Activated CD4-positive, alpha-beta memory T cell treated with anti-CD3 and anti-CD28 coated beads for 36 hours (primary cell): ENCODE measurements at places on chromosomes 2 and 18. TPM values are rescaled to one million over a fixed set of nuclear protein-coding genes. Genes with fewer than 3 reads are reported as not detected.

GRCh38 chr2:239399921-239400595 is 762 bp downstream of the HDAC4 start:
- H3K4me1 ChIP-seq: peaks cover 35% of the 10 kb centered on the region
- no peaks in the 10 kb centered on the region for H3K27me3 ChIP-seq
- H3K4me3 ChIP-seq: peak overlapping the region; percentile 87
- peaks cover 5% of the 10 kb centered on the region for H3K36me3 ChIP-seq

DNA sequence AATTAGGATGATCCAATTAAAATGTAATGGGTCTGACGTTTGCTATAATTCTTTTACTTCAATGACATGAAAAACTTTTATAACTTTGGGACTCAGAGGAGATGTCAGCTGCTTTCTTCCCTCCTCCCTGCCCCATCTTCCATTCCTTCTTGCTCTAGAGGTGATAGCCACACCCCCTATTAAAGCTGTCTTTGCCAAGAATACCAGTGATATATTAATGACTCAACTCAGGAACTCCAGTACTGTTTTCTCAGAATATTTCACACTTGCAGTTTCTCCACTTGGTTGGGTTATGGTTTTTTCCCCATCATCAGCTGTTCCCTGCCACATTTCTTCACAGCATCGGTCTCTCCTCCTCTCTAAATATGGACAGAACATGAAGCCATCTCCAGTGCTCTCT is 184.0 kb downstream of the KCNE4 start:
- no peaks in the 10 kb centered on the region for H3K27me3 ChIP-seq
- DNase-seq: no peak
- H3K4me1 ChIP-seq: no peaks in the 10 kb centered on the region

The PLGLB2 gene
- 0.64 TPM for total RNA-seq

DNA sequence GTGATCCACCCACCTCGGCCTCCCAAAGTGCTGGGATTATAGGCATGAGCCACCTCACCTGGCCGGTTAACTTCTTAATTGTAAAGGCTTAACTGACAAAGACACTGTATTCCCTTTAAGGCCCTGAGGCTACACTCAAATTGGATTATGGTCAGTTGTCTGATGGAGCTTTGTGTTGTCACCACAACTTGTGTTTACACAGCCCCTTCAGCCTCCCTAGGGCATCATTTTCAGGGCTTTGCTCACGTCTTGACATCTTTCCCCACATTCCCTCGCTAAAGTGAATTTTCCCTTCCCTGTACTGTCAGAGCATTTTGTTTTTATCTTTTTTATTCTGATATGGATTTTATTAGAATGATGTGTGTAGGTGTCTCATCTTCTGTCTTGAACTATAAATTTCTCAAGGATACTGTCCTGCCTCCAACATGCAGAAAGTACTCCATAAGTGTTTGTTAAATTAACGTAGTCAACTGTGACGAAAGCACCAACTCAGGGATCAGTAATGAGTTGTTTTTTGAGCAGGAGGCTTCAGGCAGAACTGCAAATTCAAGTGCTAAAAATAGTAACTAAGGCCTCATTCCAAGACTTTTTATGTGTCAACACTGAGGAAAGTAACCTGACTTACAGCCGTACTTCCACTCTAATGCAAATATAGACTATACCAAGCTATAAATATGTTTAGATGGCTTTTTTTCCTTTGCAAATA is 77.1 kb upstream of the NARS1 start:
- H3K36me3 ChIP-seq: peaks cover 4% of the 10 kb centered on the region
- H3K27ac ChIP-seq: no peak overlapping the region
- no peak overlapping the region for H3K4me3 ChIP-seq
- DNase-seq: no peak
- H3K4me1 ChIP-seq: peaks cover 2% of the 10 kb centered on the region

DNA sequence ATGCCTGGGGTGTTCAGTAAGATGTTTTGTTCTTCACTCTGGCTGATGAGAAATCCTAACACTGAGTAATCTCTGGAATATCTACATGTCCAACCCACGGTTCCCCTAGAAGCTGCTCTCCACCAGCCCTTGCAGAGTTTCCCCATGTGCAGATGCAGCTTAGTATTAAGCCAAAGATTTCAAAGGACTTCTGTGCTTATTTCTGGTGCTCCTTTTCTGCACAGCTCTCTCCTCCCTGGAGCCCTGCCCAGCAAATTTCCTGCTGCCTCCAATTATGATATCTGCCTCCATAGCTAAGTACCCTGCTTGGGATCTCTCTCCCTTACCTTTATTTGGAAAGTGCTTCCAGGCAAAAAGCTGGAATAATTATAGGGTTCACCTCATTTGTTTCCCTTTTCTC is 949.3 kb downstream of the BCL11A start:
- no peak overlapping the region for H3K4me3 ChIP-seq
- no peaks in the 10 kb centered on the region for H3K27me3 ChIP-seq
- no peaks in the 10 kb centered on the region for H3K36me3 ChIP-seq
- H3K27ac ChIP-seq: no peak overlapping the region
- DNase-seq: no peak

The MARCHF7 gene
- 84.0 TPM for total RNA-seq

The INHA gene
- not detected for total RNA-seq

GRCh38 chr2:46574457-46575355 is 95.3 kb downstream of the TMEM247 start:
- no peak for DNase-seq
- H3K4me1 ChIP-seq: no peaks in the 10 kb centered on the region
- no peaks in the 10 kb centered on the region for H3K27me3 ChIP-seq
- no peak overlapping the region for H3K27ac ChIP-seq

GRCh38 chr2:96568094-96568493 is 31.5 kb downstream of the ARID5A start:
- H3K4me1 ChIP-seq: no peaks in the 10 kb centered on the region
- no peaks in the 10 kb centered on the region for H3K27me3 ChIP-seq
- no peak overlapping the region for H3K27ac ChIP-seq
- no peak overlapping the region for H3K4me3 ChIP-seq
- no peaks in the 10 kb centered on the region for H3K36me3 ChIP-seq

- DNase-seq: no peak
- H3K4me1 ChIP-seq: no peaks in the 10 kb centered on the region
- H3K4me3 ChIP-seq: no peak overlapping the region
- H3K27me3 ChIP-seq: no peaks in the 10 kb centered on the region
- H3K27ac ChIP-seq: no peak overlapping the region
- no peaks in the 10 kb centered on the region for H3K36me3 ChIP-seq
These were observed 25.7 kb upstream of the PTPN4 start for GRCh38 chr2:119734047-119734446.
